ENCODE measurements at places on chromosomes 3 and 15.

GRCh38 chr15:22253676-22254408 lies 173.5 kb downstream of the OR4M2 start:
- DNase-seq, result no peak

DNA sequence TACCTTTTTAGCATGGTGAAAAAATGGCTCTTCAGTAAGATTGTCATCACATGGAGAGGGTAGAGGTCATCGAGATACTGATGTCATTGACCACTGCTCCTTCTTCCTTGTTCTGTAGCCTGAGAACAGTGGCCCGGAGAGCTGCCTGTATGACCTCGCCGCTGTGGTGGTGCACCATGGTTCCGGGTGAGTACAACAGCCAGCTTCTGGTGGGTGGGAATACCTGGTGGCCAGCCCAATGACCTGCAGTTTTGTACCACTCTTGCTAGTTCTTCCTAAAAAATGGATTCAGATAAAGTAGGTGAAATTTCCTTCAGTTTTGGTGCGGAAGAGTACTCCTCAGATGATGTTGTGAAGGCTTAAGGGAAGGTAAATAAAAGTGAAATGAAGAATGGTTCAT lies 8.4 kb upstream of the FBXL22 start:
- no peak for DNase-seq

GRCh38 chr15:70526221-70526973 lies 237.0 kb downstream of the UACA start:
- peak; percentile 31 for DNase-seq

DNA sequence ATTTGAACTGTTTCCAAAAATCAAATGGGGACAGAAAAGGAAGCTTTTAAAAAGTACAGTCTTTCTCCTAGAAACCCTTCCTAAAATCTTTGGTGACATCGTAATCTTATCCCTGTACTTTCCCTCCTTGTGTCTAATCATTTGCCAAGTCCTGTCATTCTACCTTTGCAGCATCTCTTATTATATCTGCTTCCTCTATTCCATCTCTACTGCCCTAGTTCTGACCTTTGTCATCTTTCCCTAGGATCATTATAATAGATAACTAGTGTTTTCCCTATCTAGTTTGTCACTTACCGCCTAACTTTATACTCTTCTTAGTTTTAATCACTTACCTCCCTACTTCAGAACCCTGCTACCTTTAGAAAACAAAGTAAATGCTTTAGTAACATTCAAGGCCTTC lies 11.6 kb downstream of the USP8 start:
- DNase-seq, result no peak

DNA sequence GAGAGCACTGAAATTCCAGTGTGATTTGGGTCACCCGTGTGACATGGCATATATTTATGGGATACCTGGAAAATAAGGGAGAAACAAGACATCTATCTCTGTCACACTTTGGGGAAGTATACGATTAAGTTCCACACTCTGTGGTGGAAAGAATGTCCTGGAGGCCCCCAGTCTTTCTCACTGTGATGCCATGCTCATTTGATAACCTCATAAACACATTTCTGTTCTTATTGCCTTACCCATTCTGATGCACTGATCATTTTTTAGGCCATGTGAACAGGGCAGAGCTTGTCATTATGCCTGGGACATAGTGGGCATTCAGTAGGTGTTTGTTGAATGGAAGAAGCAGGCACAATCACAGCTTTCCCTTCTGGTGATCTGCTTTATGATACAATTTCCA lies 349.4 kb upstream of the TPRG1 start:
- DNase-seq, result no peak

DNA sequence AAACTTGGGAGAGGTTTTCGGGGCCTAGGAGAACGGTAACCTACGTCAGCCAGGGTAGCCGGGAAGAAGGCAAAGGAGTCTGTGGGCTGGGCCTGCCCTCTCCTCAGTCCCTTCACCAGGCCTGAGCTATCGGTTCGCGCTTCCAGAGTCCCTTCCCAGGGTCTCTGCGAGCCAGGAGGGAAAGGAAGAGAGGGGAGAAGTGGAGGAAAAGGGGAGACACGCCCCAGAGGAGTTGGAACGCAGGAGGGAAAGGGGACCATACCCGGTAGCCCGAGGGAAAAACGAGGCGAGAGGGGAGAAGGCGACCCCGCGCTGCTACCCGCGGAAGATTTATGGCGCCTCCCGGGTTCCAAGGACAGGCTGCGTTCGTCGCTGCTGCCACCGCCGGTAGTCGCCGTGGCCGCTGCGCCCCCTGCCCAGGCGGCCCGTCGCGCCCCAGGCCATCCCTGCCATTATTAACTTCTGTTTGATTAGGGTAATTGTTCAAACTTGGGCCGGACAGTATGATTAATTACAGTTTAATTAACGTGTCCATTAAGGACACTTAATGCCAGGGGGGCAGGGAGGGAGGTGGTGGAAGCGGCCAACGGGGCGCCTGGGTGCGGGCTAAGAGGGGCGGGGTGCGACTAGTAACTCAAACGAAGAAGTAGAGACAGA lies 3.4 kb upstream of the SKOR1 start:
- DNase-seq, result no peak

DNA sequence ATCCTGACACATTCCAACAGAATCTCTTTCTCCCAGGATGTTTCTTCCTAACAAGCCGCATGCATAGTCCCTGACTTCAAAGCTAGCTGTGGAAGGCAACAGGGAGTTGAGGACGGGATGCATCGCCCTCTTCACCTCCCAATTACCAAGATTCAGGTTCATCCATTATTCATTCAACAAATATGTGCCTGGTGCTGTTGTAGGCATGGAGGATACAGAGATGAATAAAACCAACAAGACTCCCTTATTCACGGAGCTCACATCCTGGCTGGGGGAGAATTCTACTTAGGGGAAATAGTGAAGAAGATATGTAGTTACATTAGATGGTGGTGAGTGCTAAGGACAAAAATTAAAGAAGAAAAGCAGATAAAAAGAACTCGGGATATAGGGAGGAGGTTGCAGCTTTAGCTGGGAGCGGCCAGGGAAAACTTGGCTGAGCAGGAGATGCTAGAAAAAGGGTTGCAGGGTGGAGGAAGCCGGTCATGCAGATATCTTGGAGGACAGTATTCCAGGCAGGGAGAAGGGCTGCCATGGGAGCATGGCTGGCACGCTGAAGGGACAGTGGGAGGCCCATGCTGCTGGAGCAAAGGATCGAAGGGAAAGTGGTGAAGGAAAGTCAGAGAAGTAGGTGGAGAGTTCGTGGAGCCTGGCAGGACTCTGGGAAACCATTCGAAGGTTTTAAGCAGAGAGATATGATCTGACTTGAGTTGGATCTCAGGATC lies 5.0 kb downstream of the ITGB5 start:
- DNase-seq, result no peak

- no peak for DNase-seq
These were observed 7.5 kb downstream of the PTX3 start for GRCh38 chr3:157443905-157444796.

DNA sequence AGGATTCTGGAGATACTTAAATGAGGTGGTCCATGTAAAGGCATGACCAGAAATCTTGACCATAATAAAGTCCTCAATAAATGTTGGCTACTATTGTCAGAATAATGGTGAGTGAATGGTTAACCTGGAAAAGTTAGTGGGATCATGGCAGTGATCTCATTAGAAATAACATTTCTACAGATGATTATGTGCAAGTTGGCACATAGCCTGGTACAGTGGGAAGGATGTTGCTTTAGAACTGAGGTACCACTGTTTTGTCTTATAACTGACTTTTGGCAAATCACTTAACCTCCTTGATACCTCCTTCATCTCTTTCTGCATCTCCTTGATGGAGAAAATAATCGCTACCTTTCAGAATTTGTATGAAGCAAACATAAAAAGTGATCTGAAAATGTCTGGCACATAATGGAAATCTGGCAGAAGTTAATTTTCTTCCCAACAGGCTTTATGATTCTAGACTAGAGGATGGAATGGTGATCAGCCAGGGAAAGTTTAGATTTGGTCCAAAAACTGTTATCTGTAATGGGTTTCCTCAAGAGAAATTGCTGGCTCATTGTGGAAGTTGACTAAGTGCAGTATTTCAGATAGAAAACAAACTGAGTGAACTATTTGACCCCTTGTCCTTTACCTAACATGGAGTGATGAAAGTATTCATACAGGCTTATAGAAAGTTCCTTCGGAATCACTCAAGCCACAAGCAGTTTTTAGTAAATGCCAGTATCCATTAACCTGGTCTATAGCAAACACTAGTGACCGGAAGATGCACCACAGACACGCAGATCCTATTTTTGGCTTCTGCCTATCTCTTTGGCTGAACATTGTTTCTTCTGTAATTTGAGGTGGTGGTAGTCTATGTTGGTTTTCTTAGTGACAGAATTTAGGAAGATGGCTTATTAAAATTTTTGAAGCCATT lies 449.6 kb upstream of the TGFBR2 start:
- no peak for DNase-seq

DNA sequence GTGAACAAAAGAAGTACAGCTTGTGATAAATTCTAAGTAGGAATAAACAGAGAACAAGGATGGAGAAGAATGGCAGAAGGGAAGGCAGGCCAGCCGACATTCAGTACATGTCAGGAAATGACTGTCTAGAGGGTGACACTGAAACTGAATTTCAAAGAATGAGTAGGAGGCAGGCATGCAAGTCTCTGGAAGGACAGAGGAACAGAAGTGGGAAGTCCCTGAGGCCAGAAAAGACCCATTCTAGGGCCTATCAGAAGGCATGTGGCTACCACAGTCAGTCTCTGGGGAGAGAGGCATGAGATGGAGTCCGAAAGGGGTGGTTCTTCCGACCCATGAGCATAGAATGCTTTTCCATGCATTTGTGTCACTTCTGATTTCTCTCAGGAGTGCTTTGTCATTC lies 243.5 kb upstream of the UBE2E2 start:
- DNase-seq, result no peak

GRCh38 chr3:50015918-50016317 lies 72.8 kb upstream of the RBM5 start:
- no peak for DNase-seq

DNA sequence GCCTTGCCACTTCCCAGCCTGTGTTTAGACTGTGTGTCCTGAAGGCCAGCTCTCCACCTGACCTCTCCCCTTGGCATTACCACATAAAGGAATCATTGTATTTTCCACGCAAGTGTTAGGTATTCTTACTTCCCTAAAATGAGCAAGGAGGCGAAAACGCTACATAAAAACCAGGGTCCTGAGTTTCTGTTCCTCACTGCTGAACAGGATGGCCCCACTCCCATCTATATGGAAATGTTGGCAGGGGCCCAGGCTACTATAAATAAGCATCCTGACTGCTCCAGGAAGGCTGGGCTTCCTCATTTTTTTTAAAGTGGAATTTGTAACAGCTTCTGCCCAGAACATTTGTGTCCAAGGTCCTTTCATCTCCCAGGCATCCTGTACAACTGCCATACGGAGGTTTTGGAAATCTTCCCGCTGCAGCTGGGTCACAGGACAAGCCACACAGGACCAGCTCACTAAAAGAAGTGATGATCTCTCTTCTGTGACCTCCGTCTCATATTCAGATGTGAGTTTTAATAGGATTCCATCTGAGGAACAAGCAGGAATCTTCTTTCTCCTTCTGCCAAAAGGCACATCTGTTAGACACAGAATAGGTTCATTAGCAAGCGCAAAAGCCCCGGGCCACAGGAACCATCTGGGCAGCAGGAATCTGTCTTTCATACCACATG lies 56.4 kb upstream of the LIMD1 start:
- DNase-seq, result no peak

DNA sequence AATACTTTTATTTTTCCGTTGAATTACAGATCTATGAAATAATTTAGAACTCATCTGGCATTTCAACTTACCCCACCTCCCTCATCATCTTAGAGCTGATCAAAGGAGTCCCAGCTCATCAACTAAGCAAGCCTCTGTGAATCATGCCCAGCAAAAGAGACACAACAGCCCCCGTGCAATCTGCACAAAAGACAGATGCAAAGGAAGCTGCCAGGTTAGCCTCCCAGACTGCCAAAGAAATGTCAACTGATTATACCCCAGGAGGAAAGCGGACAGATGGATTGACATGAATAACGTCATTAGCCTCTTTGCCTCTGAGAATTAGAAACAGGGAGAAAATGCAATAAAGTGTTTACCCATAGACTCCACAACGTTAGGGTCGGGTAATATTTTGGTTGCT lies 75.0 kb downstream of the GABRB3 start:
- no peak for DNase-seq

DNA sequence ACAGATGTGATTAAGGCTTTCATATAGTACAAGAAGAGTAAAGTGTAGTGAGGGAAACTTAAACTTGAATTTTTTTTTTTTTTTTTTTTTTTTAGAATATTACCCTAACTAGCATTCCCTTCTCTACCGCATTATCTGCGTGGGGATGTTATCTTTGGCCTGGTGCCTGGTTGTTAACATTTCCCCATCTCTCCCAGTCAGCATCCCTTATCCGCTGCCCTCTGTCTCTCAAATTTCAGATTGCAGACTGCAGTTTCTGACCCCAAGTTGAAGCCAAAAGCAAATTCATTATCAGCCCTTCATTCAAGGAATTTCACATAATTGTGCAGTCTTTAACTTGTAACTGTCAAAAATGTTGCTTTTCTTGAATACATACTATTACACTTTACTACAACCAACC lies 353.0 kb downstream of the PLOD2 start:
- DNase-seq, result no peak

DNA sequence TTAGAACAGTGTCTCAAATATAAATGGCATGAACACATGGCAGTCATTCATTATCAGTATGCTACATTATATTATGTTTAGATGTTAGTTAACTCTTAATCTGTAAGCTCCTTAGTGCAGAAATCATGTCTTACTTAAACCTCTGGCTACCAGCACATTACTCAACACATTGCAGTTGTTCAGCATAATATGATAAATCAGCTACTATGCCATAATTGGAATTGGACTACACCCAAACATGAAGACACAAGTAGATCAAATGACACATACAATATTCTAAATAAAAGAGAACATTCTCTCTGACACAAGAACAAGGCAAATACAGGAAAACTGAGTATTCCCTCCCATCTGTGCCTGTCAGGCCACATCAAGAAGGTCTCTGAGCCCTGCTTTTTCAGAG lies 116.1 kb downstream of the PCCB start:
- DNase-seq, result no peak

DNA sequence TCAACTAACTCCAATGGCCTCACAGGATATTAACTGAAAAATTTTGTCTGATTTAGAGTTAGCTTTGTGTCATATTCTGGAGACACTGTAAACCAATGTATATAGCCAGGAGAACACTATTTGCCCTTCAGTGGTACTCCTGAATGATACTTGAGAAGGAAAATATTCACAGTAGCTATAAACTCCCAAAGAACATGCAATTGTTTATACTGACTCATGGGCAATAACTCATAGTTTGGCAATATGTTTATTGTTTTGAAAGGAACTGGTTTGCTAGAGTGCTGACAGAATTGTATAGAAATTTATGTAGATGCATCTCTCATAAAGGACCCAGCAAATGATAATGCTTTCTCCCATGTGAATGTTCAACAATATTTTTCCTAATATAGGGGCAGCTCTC lies 537.6 kb downstream of the PLOD2 start:
- DNase-seq, result no peak

GRCh38 chr3:140355481-140355880 lies 322.4 kb upstream of the TRIM42 start:
- DNase-seq, result no peak

- no peak for DNase-seq
These were observed 144.1 kb downstream of the FILIP1L start for GRCh38 chr3:99970198-99970597.

All from NCI-H526 treated with DMSO at 0.1 percent for 48 hours (cell line).